Fibroblast of villous mesenchyme (primary cell): ENCODE measurements at places on chromosomes 2 and 18.

DNA sequence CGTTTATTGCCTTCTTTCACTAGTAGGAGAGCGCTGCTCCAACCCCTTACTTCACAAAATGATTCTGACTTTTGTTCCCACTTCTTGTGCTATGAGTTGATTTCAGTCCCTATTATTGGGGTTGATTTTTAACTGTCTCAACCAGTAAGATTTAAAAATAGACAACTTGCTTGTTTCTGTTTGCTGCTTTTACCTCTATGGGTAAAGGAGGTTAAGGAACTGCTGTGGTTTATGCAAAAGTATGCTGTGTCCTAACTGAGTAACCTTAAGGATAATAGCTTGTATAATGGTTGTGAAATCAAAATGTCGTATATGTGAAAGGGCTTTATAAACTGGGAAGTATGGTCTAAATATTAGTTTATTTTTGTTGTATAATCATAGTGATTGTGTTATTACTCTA, 22.6 kb downstream of the ALMS1 start:
- no peak for DNase-seq

DNA sequence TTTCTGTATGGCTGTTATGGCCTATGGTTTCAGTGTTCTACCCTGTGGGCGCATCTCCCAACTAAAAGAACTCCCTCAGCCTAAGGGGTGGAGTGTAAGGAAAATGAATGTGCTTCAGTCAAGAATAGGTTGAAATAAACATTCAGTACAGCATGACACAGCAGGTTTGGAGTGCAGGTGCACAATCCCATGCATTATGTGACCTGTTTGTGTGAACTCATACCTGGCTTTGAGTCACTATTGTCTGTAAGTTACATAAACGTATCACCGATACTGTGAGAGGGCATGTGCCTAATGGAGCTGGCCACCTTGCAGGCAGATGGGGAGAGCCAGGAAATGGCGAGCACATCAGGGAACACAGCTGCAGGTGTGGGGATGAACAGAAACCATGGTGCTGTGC, 216.0 kb downstream of the DSEL start:
- DNase-seq, result no peak

DNA sequence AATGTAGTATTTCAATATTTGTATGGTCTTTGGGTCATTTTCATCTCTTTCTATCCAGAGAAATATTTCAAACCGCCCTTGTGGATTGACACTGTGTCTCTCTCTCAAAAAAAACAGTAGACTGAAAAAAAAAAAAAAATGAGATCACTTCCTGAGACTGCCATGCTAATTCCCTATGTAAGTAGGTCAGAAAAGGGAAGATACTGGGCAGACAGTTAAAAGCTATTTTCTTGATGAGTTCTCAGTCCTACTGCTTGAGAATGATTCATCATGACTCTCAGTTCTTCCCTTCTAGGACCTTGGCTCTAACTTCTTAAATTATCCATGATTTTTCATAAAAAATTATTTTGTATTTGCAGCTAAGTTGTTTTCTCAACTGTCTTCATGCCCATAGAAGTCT, 672.3 kb upstream of the REG3G start:
- no peak for DNase-seq

DNA sequence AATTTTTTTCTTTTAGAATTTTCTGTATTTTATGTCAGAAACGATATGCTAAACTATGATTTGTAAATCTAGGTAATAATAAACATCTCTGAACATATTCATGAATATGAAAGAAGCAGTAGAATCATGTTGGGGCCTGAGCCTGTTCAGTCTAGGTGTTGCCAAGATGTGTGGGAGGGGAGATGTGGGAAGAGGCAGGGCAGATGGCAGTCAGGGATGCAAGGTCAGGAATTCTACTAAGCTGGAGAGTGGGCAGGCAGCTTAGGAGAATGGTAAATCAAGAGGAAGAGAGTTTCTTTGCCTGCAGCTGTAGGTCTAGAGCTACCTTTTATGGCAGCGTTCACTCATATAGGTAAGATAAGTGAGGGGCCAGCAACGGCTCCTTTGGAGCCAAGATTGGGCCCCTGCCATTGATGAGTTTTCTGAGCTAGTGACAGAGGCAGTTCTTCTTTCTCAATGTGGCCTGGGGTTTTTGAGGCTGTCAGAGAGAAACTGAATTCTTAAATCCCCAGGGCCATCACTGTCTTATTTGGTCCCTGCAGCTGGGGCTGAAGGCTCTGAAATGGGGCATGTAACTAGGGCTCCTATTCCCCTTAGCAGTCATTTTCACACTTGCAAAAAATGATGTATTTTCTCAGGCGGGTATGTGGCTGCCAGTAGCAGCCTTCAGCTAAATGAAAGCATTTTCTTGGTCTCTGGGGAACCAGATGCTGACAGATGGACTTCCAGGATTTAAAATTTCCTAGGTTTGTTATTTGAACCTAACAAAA, 232.8 kb downstream of the PIK3C3 start:
- no peak for DNase-seq

GRCh38 chr2:149421791-149422190, 91.4 kb downstream of the LYPD6 start:
- no peak for DNase-seq

- DNase-seq, result no peak
Measured at GRCh38 chr2:98946855-98947254, 10.8 kb upstream of the CRACDL start.

DNA sequence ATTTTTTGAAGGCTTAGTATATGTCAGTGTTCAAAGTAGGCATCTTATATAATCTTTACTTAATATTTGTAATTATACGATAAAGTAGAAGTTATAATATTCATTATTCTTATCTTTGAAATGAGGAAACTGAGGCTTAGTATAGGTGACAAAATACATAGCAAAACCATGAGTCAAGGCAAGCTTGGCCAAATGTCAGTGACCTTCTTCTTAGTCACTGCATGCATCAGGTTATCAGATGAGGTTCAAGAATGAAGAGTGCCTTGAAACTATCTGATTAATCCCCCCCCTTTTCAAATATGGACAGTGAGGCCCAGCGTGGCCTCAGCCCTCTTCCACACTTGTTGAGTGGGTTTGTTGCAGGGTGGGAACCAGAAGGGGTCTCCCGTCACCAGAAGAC, 59.3 kb downstream of the PMAIP1 start:
- no peak for DNase-seq

DNA sequence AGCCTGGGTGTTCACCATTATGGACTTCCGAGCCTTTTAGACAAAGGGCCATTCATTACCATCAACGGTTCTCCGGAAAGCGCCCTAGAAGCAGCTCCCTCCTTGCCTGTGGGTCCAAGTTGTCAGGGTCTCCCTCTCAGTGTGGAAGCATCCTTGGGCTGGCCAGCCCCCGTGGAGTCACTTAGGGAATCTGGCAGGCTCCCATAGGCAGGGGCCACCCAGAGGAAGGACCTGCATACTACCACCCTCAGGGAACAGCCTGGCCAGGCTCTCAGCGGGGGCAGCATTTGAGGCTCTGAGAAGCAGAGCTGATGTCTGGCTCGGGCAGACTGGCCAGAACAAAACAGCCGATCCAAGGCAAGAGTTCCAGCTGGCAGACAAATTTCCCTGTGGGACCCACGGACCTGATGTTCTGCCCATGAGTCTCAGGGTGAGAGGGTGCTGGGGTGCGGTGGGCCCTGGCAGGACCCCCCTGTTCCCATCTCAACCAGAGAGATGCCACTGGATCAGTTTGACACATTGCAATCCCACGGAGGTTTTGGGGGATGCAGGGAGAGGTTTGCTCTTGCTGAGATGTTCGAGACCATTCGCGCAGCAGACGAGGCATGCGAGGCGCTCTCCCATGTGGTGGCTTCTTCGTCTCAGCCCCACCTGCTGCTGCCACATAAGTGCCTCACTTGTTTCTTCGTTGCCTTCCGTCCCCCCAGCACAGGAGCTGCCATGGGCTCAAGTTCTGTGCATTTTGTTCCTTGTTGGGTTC, 56.9 kb downstream of the ACKR3 start:
- DNase-seq, result no peak

GRCh38 chr2:56478027-56478426, 294.2 kb downstream of the CCDC85A start:
- no peak for DNase-seq

GRCh38 chr2:29902356-29902755, 19.0 kb downstream of the ALK start:
- DNase-seq, result no peak

- DNase-seq, result no peak
Measured at GRCh38 chr2:3857576-3857975, 154.2 kb downstream of the DCDC2C start.

GRCh38 chr18:34542625-34543024, 167.5 kb upstream of the DTNA start:
- no peak for DNase-seq

DNA sequence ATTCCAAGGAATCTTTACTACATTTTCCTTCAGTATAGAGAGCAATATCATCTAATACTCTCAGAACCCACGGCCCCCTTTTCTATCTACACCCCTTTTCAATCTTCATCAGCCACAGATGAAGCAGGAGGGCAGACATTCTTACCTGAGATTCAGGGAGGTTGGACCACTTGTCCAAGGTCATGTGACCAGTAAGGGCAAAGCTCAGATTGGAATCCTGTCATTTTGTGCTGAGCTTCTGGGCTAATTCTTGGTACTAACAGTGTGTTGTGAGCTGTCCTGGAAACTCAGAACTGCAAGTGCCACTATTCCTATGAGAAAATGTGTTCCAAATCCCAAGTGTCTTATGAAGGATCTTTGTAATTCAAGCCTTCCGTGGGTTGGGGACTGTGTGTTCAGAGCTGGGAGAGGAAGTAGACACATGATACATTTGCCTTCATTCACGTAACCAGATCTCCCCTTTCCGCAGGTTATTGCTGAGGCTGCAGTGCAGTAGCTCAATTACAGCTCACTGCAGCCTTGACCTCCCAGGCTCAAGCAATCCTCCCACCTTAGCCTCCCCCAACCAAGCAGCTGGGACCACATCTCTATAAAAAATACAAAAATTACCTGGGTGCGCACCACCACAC, 3.3 kb downstream of the CHRNA1 start:
- no peak for DNase-seq

GRCh38 chr2:227719641-227720040, 1.8 kb upstream of the SLC19A3 start:
- no peak for DNase-seq

DNA sequence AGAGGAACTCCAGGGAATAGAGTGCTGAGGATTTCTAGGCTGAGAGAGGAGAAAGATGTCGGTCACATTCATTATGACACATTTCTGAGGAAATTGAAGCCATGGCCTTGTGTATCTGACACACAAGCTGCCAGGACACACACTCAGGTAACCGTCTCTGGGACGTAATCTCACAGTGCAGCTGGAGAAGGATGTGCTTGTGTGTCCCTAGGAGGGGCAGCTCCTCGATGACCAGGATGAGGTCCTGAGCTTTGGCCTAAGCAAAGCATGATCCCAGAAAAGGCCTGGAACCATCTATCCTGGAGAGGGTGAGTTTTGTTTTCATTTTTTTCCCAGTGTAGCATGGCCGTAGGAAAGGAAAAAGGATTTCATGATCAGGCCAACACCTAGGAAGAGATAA, 102.2 kb downstream of the CAPN13 start:
- no peak for DNase-seq

GRCh38 chr2:41905597-41906337, 142.1 kb upstream of the PKDCC start:
- DNase-seq, result no peak

DNA sequence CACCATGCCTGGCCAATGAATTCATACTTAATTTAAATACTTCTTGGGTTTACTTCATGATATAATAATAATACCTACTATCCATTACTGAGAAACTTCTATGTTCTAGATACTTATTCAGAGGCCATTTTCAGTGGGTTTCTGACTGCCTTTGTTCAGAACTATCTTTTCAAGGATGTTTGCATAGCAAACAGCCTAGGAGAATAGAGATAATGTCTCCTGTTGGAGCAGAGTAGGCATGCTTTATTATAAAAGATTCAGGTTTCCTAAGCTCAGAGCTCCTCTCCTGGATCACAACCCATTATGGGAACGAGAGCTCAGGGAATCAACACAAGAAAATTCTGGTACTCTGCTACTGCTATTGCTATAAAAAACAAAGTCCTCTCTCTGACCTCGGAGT, 11.1 kb downstream of the FASTKD1 start:
- no peak for DNase-seq

DNA sequence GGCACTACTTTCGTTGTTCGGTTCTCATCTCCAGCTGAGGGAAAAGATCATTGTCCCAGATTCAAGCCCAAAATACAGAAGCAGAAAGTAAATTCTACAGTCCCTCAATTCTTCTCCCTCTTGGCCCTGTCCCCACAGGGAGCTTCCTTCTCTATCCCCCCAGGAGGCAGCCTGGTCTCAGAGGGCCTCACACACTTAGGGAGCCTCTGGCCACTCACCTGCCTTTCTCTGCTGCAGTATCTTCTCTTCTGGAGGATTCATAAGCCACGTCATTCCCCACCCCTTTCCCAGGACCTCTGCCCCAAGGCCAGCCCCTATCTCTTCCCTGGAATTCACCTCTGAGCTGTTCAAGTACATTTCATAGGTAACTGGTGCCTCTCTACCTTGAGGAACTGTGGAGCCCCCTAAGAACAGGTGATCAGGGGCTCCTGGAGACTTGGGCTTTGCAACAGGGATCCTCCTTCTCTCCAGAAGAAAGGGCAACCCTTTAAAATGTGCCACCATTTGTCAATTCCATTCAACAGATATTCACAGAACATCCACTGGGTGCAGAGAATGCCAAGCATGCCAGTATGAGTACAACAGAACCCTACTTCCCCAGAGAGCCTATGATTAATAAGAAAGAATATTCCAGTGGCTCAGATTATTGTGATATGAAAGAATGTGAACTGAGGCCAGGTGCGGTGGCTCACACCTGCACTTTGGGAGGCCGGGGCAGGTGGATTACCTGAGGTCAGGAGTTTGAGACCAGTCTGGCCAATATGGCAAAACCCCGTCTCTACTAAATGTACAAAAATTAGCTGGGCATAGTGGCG, 72.9 kb downstream of the CIB4 start:
- DNase-seq, result no peak

GRCh38 chr2:77521548-77521891, 656 bp downstream of the LRRTM4 start:
- no peak for DNase-seq

GRCh38 chr2:191255756-191256312, 10.6 kb downstream of the MYO1B start:
- no peak for DNase-seq

DNA sequence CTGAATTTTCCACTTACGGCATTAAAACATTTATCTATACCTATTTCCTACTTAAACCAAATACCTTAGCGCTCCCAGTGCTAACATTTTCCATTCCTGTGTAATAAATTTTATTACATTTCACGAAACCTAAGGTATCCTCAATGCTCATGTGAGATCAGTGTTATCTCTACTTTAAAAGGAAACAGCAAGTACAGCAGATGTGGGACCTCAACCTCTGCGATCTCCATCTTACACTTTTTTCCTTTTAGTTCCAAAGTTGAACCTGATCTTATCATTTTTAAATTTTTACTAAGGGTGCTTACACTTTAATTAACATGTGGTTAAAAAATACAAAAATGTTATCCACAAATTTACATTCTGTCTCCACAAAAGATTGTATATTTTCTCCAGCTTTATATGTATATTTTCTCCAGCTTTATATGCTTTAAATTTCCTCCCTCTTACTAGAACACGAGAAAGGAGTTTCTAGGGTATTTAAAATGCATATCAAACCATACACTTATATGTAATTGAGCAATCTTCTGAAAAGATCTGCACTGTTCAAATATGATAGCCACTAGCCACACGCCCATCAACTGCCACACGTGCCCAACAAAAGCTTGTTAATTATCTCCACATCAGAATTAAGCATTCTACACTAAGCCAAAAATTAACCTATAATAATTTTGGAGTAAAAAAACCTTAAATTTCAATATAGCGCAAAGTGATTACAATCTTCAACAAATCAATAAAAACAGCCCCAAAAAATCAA, 38.1 kb downstream of the MBOAT2 start:
- no peak for DNase-seq

GRCh38 chr18:77153404-77153803, 20.8 kb upstream of the MBP start:
- no peak for DNase-seq
